Uterine smooth muscle cell (primary cell): ENCODE measurements at places on chromosomes 6 and 20. TPM values are rescaled to one million over a fixed set of nuclear protein-coding genes. Genes with fewer than 3 reads are reported as not detected.

Gene HLA-DQB2
- not detected in 2 replicates for total RNA-seq

Gene TPD52L1
- total RNA-seq, result 8.1 and 13.7 TPM in 2 replicates

Gene JARID2
- total RNA-seq, result 9.5 and 9.6 TPM in 2 replicates

Gene SPATS1
- not detected in 2 replicates for total RNA-seq

Gene GSTA3
- total RNA-seq, result not detected in 2 replicates

Gene GNRH2
- 0.11 TPM in 1 of 2 replicates, not detected in the other for total RNA-seq
